Testis (tissue), 5 donors: ENCODE measurements at places on chromosomes 1 and 21. TPM values are rescaled to one million over a fixed set of nuclear protein-coding genes. Genes with fewer than 3 reads are reported as not detected.

The SIM2 gene
- 0.90 TPM for polyA plus RNA-seq

The CD247 gene
- 2.5 TPM for polyA plus RNA-seq

The CRYBG2 gene
- polyA plus RNA-seq = 12.9 TPM

The PALMD gene
- 12.9 TPM for polyA plus RNA-seq
